Smooth muscle cell of the pulmonary artery (primary cell): ENCODE measurements at places on chromosomes 13 and 19. TPM values are rescaled to one million over a fixed set of nuclear protein-coding genes. Genes with fewer than 3 reads are reported as not detected.

Gene HSH2D
- not detected in 2 replicates for total RNA-seq

Gene CUL4A
- total RNA-seq, result 116 and 140 TPM in 2 replicates

Gene SRRM5
- 0.03 TPM in 1 of 2 replicates, not detected in the other for total RNA-seq

Gene OR7C1
- total RNA-seq, result not detected in 2 replicates

Gene MYH14
- total RNA-seq, result 0.03 and 0.13 TPM in 2 replicates

Gene ZNF565
- 7.5 and 8.0 TPM in 2 replicates for total RNA-seq

Gene ANGPTL8
- not detected in 2 replicates for total RNA-seq

Gene CYP2A6
- not detected in 2 replicates for total RNA-seq

Gene PRR19
- 0.20 and 0.23 TPM in 2 replicates for total RNA-seq

Gene HSD11B1L
- total RNA-seq, result 16.0 and 18.8 TPM in 2 replicates
